ENCODE measurements at places on chromosomes 12 and 14.

- DNase-seq = no peak
These were observed 82.9 kb downstream of the CHGA start for GRCh38 chr14:93005838-93006237.

GRCh38 chr12:6443361-6443983 lies 1.3 kb upstream of the CD27 start:
- DNase-seq = no peak

DNA sequence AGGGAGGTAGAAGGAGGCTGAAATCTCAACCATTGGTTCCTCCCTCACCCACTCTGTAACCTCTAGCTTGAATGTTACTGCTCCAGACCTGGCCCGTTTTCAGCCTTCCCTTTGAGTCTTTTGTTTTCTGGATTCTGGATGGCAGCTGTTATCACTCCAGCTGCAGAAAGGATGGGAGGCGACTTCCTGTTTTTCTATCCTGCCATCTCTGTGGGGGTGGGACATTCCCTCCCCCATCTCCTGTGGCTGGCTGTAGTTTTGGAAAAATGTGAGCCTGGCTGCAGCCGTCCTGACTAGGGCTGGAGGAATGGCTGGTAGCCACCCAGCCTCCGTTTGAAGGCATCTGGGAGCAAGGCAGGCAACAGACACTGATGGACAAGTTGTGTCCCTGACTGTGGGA lies 2.9 kb upstream of the PPFIBP1 start:
- DNase-seq = no peak

GRCh38 chr14:34851395-34851794 lies 23.8 kb downstream of the BAZ1A start:
- DNase-seq = no peak

- no peak for DNase-seq
These were observed 153.0 kb downstream of the PCNX1 start for GRCh38 chr14:71060274-71060673.

GRCh38 chr12:58081488-58081887 lies 140.1 kb downstream of the ATP23 start:
- DNase-seq = no peak

DNA sequence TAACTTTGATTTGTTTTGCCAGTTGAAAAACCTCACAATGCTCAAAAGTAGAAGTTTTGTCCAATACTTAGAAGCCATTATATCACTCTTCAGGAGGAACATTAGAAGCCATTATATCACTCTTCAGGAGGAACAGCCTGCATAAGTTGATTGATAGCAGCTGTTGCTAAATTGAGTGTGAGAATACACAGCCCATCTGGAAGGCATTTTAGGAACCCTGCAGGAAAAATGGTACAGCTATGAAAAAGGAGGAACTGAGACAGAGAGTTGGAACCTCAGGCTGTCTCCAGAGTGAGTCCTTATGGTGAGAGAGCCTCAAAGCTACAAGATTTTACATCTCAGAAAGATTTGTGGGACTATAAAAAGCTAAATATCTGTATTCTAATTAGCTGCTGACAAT lies 207.0 kb downstream of the MYRFL start:
- DNase-seq = no peak

DNA sequence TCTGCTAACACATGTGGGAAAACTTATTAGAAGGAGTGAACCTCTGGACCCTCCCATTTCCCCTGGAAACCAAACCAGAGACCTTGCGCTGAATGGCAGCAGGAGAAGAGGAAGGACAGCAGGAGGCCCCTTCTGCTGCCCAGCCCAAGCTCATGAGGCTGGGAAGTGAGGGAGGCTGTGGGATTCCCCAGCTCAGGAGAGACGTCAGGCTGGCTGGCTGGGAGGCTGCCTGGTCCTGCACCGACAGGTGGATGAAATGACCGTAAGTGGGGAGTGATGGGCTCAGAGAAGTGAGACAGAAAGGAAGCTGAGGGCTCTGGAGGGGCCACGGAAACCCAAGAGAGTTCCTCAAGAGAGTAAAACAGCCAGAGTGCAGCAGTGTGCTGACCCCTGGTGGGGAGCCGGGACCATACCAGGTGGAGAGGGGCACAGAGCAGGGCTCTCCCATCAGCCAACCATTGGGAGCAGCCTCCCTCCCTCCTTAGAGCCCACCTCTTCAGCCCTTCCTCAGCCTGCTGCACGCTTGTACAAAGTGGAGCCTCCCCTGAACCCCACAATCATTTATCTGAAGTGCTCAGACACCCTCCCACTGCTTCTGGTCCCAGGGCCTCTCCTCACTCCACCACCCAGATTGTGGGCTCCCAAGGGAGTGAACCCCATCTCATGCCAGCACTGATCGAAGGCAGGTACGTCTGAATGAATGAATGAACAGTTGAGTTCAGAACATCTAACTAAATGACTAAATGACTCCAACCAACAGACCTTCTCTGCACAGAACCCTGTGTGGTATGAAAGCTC lies 14.0 kb downstream of the TAMALIN start:
- peak; percentile 60 for DNase-seq

- peak; percentile 27 for DNase-seq
These were observed 291.4 kb upstream of the OR4E1 start for GRCh38 chr14:21965042-21965441.

DNA sequence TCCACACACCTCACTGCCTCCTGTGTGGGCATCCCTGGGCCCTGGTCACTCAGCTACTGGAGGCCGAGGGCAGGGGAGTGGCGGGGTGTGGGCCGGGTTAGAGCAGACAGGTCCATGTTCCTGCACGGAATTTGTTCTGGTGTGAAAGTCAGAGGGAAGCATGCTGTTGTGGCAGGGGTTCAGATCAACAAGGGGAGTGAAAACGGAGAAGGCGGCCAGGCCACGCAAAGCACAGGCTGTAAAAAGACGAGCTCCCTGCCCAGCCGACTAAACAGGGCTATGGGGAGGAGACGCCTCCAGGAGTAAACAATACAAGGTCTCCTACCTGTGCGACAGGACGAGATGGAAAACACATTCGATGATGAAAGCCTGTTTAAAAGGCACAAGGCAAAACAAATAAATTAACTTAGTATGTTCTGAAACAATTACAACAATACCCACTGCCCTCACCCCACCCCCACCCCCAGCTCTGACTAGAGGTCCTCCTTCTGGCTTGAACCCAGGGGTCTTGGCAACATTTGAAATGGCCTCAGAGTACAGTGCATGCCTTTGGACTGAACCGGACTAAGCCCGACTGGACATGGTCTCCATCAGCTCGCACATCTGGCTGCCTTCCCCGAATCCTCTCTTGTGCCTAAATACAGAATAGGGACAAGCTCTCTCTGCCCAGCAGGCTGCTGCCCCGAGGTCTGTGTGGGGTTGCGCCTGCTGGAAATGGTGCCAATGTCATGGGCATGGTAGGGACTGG lies 274.9 kb upstream of the DIO3 start:
- no peak for DNase-seq

GRCh38 chr12:65656156-65656882 lies 168.0 kb upstream of the HMGA2 start:
- DNase-seq = no peak

- DNase-seq = no peak
These were observed 161.5 kb downstream of the RPS29 start for GRCh38 chr14:49424436-49425331.

- DNase-seq = no peak
These were observed 62.0 kb downstream of the DACT1 start for GRCh38 chr14:58699681-58700205.

DNA sequence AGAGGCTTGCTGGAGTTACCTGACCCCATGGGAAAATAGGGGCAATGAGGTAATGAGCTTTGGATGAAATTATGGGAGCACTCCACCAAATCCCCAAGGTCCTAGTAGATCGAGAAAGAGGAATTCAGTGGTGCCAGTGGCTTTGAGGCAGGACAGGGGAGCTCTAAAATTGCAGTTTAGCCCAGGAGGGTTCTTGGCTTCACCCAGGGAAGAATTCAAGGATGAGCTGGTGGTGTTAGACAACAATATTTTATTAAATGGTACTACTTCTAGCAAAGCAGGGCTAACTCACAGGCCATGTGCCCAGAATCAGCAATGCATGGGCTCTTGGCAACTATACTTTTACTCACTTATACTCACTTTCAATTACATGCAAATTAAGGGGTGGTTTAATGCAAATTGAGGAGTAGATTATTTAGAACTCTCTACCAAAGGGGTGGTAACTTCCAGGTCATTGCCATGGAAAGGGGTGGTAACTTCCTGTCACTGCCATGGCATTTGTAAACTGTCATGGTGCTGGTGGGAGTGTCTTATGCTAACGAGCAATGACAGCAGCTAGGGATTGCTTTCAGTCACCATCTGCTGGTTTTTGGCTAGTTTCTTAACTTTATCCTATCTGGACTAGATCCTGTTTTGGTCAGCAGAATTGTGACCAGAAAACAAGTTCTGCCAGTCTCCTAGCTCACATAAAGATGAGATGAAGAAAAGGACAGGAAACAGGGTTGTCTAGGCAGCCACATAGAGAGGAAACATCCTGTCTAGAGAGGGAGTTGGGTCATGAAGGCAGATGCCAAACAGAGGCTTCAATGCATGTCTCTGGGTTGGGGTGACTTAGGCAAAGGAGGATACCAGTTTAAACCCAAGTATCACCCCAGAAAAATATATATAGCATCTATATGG lies 64.7 kb downstream of the ZNF641 start:
- DNase-seq = no peak

DNA sequence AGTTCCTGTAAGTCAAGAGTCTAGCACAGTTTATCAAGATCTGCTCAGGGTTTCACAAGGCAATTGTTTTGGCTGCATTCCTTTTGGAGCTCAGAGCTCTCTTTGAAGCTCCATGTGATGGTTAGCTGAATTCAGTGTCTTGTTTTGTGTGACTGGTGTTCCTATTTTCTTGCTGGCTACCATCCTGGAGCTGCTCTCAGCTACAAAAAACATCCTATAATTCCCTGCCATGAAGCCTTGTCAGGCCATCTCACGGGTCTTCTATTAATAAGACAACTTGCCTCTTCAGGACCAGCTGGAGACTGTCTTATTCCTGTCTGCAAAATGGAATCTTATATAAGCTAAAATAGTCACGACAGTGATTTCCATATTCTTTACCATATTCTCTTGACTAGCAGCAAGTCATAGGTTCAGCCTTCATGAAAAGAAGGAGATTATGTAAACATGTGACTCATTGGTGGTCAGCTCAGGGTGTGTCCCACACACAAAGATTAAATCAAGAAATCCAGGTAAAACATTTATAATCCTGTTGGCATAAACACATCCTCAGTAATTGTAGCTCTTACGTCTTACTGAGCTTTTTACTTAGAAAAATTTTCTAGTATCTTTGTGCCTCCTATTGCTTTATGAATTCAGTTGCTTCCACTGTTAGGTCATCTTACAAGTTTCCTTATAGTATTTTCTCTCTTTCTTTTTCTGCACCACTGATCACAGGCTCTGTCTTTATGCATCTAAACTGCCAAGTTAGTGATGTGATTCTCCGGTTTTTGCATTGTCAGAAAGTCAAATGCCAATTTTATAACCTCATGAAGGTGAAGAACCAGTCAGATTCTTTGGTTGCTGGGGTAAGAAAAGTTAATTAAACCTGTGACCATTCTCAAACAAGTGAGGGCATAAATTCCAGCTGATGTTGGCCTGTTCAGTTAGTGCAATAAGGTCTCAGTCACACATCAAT lies 378.5 kb upstream of the MGAT4C start:
- DNase-seq = no peak

DNA sequence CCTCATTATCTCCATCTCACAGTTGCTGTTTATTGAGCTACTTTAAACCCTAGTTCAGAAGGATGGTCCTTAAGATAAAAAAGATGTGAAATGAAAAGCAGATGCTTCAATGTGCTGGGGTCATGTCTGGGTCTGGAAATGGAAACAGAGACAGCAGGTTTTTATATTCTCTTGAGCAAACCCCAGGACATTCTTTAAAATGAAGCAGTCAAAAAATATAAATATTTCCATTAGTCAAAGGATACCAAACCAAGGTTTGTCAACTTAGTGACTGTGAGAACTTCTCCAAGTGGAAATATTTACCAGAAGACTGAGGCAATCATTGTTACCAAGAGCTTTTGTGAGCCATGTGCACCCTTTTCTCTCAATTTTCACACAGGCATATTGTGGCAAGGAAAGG lies 102.5 kb upstream of the DIO2 start:
- DNase-seq = no peak

DNA sequence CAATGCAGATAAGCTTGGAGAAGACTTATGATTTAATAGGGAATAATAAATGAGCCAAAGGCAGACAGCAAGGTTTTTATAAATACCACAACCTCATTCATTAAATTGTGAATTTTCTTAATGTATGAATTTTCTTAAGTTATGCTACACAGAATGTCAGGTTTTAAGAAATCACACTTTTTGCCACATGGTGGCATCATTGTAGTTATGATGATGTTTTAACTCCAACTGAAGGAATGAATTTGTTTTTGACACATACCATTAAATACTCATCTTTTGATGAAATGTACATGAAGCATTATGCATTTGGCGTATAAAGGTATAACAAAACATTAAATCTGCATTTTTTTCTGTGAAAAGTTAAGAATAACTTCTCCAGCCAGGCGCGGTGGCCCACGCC lies 524.1 kb upstream of the FBXO33 start:
- DNase-seq = no peak

- DNase-seq = no peak
These were observed 33.1 kb downstream of the SYNDIG1L start for GRCh38 chr14:74392616-74393570.

- no peak for DNase-seq
These were observed 8.0 kb downstream of the BORCS5 start for GRCh38 chr12:12364787-12365445.

DNA sequence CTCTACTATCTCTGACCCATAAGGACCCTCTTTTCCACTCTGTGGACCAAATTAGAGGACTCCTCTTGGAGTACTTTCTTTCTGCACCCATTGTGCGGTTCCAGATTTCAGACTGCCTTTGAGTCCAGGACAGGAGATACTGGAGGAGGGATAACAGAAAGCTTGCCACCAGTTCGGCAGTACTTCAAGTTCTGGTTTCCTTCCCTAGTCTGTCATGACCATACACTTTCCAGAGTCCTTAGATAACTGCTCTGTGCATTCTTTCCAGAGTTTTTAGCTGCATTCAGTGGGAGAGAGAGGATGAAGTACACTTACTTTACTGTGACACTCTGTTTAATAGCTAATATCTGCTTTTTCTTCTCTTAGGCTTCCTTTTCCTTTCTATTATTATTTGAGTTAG lies 54.8 kb upstream of the OSBPL8 start:
- no peak for DNase-seq

- DNase-seq = no peak
These were observed 51.5 kb downstream of the SLC15A4 start for GRCh38 chr12:128772249-128772648.

DNA sequence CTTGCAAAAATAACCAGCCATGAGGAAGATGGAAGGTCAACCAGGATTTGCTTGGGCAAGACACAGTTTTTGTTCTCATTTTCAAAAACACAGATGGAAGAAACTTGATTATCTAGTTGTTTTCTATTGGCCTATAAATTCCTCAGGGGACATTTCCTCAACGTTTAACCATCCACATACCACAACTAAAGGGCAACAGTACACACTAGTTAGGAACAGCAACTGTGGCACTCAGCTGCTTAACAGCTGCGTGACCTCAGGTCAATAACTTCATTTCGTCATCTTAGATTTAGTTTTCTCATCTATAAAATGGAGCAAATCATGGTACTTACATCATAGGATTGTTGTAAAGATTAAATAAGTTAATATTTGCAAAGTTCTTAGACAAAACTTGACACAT lies 18.7 kb downstream of the SSTR1 start:
- DNase-seq = no peak

- no peak for DNase-seq
These were observed 71.7 kb downstream of the SCN8A start for GRCh38 chr12:51662728-51663154.

- DNase-seq = peak; percentile 14
These were observed 100.7 kb downstream of the APAF1 start for GRCh38 chr12:98745578-98746391.

All from activated CD4-positive, alpha-beta T cell treated with anti-CD3 and anti-CD28 coated beads, Interleukin-2, amount 50 U/mL, for 4 hours (primary cell).